T-helper 2 cell treated with Interferon-gamma antibody and Interleukin-4, amounts not matched to agents 100 ng/mL and 5 ng/mL, for 36 hours (primary cell): ENCODE measurements at places on chromosomes 1 and 21. TPM values are rescaled to one million over a fixed set of nuclear protein-coding genes. Genes with fewer than 3 reads are reported as not detected.

The DENND2C gene
- 0.05 and 0.11 TPM in 2 replicates for total RNA-seq

The SLC1A7 gene
- not detected in 2 replicates for total RNA-seq

The ZMYM4 gene
- 27.4 and 30.1 TPM in 2 replicates for total RNA-seq

The CTXND2 gene
- not detected in 2 replicates for total RNA-seq

The LEFTY1 gene
- total RNA-seq = not detected in 2 replicates

The PTPN14 gene
- 20.6 and 20.7 TPM in 2 replicates for total RNA-seq

The FCRL1 gene
- total RNA-seq = 0.09 TPM in 1 of 2 replicates, not detected in the other

The TAL1 gene
- total RNA-seq = not detected in 2 replicates

The LCE2A gene
- not detected in 2 replicates for total RNA-seq
